Retina (tissue), 1 donor: ENCODE measurements at places on chromosomes 3 and 15.

DNA sequence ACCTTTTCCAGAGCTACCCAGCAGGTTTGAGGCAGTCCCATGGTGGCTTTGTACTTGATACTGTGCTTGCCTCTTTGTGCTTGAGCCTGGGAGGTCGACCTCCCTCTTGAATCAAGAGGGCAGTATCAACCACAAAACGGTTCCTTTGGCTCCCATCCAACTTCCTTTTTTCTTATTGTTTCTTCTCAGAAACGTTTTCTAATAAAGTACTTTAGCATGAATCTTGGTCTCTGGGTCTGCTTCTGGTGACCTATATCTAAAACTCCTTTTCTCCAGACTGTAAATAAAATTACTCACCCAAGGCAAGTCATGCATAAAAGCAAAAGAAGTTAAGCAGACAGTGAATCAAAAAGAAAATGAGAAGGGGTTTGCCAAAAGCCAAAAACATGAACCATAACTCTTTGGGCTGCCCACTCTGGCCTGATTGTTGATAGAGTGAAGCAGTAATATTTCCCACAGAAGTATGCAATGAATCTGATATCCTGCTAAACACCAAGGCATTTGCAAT lies 112.2 kb upstream of the SLC4A7 start:
- no peak for DNase-seq

DNA sequence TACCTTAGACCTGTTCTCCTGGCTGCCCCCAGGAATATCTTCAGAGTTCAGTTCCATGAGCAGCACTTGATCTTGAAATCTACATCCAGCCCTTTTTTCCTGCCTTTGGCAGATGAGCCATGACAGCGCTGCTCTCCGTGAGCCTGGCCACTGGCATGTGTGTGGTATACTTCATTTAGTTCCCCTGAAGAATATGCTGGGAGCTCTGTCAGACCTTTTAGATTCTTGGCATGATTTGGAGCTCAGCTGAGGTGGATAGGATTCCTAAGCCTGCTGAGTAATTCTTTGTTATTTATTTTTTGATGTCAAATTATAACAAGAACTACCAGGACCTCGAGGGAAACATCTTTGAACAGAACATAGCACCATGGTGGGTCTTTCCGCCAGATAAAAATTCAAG lies 121.7 kb downstream of the EDEM1 start:
- no peak for DNase-seq

DNA sequence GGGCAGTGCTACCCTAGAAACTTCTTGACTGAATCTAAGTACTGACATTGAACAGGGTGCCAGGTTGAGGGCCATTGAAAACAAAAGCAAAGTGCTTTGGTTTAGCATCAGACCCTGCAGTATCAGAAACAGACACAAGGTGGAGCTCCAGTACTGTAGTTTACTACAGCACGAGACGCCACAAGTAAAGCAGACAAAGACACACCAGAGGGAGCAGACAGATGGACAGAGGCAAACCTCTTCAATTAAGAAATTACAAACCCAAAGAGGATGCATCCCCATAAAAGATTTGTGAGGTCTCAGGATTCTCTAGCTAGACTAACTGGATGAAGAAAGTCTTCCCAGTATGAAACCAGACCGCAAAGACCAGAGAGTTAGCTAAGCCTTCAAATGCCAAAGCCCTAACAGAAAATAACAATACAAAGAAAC lies 16.6 kb downstream of the TOP2B start:
- peak; percentile 70 for DNase-seq

DNA sequence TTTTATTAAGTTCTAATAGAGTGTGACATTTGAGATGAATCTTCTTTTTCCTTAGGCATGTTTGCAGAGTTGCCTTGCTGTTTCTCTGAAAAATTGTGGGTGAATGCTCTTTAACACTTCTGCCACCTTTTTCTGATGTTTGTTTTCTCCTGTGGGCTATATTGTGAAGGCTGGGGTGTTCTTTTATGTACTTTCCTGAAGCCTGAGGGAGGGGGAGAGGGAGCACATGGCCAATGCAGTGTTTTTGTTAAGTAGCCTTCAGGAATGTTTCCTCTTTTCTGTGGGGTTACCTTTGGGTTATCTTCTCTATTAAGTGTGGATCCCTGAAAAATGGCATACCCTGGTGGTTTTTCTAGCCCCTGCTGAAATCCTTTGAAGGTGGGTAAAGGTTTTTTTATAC lies 50.2 kb downstream of the CMC1 start:
- DNase-seq: no peak

DNA sequence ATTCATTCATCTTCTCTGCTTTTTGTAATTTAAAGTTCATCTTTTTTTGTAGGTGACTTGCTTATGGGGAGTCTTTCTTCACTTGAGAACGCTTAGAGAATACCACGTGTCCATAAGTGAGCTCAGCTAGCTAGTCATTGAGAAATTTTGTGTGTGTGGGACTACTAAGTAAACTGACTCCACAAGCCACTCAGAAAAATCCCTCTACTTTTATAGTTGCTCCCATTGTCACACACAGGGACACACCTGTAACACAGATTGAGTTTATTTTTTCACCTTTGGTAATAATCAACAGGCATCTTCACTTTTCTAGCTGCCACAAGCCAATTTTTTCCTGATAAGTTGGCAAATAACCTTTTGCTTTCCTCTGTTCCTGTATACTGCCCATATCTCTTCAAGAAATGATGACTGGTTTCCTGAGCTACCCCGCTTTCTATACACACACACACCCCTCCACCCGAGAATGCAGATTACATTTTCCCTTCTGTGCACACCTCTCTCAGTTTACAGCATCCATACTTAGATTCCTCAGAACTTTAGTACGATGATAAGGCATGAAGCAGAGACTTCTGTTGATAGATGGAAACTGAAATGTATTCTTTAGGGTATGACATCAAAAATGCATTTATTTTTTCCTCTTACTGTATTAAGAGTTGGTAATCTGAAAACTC lies 4.6 kb downstream of the TSC22D2 start:
- no peak for DNase-seq

GRCh38 chr3:181253796-181254195 lies 264.3 kb upstream of the DNAJC19 start:
- DNase-seq: peak; percentile 7

DNA sequence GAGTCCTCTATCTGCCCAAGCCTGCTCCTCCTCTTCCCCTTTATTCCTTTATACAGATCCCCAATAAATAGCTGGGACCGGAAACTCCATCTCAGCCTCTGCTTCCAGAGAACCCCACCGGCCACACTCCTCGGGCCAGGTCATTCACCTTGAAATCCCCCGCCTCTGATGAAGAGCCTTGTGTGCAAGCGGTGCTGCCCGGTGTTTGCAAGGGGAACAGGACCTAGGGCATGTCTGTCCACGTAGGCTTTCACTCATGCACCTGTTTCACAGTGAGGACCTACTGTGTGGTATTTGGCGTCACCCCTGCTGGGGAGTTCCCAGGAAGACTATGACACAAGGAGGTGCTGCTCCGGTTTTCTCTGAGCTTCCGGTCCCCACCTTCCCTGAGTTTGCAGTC lies 54.0 kb downstream of the WNT7A start:
- DNase-seq: no peak

GRCh38 chr3:31465999-31466398 lies 66.7 kb upstream of the STT3B start:
- DNase-seq: no peak

- DNase-seq: no peak
Measured at GRCh38 chr3:4741404-4742307, 237.6 kb upstream of the BHLHE40 start.

- DNase-seq: no peak
Measured at GRCh38 chr15:39300451-39301153, 280.3 kb upstream of the THBS1 start.

DNA sequence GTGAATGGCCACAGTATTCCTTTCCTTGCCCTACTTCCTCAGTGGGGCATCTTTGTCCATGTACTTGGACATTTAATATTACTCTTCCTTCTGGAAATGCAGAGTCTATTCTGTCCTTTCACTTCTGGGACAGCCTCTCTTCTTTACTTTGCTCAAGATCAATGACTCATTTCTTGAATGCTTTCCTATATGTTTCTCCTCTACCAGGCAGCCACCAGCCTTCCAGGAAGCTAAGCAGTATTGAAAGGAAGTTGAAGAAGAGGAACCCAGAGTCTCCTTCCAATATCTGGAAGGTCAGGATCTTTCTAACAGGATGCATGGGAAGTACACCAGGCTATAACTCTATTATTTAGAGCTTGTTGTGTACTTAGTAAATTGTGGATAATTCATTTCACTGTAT lies 182.8 kb downstream of the CD47 start:
- DNase-seq: no peak

DNA sequence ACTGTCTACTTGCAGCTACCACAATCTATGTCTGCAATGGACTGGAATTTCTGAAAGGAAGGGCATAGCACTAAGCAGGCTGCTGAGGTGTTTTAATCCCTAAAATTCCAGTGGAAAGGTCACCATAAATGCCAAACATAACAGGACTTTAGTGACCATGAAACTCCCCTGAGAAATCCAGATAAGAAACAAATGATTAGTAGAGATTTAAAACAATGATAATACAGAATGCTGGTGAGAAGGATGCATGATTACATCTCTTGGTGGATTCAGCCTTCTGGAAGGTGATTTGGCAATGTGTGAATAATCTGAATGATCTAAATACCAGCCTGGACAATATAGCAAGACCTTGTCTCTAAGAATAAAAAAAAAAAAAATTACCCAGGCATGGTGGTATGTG lies 475.0 kb upstream of the CBLB start:
- no peak for DNase-seq

DNA sequence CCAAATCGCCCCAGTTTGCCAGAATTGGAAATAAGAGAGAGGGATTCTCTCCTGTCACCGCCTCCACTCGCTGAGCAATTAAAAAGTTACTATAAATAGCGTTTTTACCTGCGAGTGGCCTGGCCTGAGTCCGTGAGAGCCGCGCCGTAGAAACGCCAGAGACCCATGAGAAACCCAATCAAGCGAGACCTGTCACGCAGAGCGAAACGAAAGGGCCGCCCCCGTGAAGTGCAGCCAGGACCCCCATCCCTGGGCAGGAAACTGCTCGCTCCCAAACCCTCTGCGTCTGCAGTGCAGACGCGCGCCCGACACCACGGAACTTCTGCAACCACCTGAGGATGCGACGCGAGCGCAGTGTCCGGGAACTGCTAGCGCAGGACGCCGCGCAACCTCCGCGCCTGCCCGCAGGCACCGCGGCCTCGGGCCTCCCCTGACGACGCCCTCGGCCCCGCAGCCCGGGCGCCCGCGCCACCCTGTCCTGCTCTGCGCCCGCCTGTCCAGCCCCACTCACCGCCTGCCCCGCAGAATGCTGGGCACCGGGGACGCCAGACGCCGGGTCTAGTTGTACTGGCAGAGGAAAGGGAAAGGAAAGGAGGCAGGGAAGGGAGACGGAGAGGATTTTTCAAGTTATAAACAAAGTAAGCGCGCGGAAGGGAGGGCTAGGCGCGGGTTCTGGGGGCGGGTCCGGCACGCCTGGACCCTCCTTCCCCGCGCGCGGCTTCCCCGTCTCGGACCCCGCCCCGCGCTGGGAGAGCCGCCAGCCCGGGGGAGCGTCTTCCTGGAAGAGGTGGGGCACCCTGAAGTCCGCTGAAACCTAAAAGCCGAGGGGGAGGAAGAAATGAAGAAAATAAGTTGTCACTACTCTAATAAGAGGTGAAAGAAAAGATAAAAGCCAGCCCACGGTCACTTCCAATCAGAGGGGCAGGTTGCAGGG lies at the start of gene PLSCR4:
Gene PLSCR4, minus strand, starts transcription at position 657 of the 934 bp plus-strand sequence. CDS start 29,034 bp downstream, outside the sequence.
- peak; percentile 83 for DNase-seq

DNA sequence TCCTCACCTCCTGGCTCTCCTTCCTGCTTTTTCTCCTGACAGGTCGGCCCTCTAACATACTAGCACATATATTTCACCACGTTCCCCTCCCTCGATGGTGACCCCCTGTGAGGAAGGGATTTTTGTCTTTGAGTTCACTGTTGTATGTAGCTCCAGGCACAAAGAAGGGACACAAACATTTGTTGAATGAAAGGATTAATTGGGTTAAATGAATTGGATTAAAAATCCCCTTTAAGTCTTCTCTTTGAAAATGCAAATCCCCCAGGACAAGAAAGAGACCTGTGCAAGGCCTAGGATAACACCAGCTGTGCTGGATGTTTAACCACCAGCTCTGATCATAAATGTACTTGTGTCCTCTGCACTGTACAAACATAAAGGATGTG lies 3.3 kb downstream of the CALML4 start:
- no peak for DNase-seq

- no peak for DNase-seq
Measured at GRCh38 chr15:52117549-52117948, 5.0 kb upstream of the BCL2L10 start.

- DNase-seq: no peak
Measured at GRCh38 chr3:161388855-161389254, 17.5 kb upstream of the SPTSSB start.

GRCh38 chr15:52136442-52136980 lies 23.9 kb upstream of the BCL2L10 start:
- DNase-seq: no peak

- no peak for DNase-seq
Measured at GRCh38 chr3:61872077-61872706, 310.8 kb downstream of the PTPRG start.
